ENCODE measurements at places on chromosomes 11 and 22.

DNA sequence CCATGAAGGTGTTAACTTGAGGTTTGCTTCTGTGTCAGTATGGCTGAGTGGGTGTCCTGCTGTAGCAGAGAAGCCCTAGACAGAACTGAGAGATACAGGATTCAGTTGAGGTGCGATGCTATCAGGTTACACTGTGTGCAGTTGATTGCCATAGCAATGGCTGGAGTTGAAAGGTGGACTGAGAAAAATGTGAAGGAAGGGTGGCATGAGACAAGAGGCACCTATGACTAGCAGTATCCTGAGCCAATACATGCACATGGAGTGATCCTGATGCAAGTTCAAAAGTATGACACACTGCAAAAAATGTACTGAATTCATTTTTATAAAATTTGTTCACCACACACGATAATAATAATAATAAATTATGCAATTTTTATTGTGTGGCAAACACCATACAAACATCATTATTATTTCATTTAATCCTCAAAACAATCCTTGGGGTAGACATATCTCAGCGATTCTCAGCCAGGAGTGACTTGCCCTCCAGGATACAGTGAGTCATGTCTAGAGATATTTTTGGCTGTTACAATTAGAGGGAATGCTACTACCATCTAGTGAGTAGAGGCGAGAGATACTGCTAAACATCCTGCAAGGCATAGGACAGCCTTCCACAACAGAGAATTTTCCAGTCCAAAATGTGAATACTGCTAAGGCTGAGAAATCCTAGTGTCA lies 3.9 kb upstream of the PIWIL4 start:
- DNase-seq: no peak

DNA sequence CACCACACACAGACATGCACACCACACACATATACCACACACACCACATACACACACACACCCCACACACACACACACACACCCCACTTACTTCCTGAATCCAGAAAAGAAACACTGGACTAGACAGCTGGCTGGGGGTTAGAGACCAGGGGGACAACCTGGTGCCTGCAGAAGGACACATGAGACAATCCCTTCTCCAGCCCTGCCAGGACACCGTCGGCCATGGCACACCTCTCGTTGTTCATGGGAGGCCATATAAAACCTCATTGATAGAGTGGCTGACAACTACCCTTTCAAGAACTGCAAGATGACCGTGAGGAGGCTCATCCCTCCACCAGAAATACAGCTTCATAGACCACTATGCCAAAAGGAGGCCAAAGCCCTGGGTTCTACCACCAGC lies 54.3 kb downstream of the IGSF9B start:
- no peak for DNase-seq

GRCh38 chr11:109994907-109995306 lies 98.3 kb upstream of the ZC3H12C start:
- no peak for DNase-seq

GRCh38 chr11:16169541-16169940 lies 186.8 kb downstream of the SOX6 start:
- no peak for DNase-seq

Measured in kidney epithelial cell (primary cell).